Chondrocyte (in vitro differentiated cells): ENCODE measurements at places on chromosomes 5 and 9. TPM values are rescaled to one million over a fixed set of nuclear protein-coding genes. Genes with fewer than 3 reads are reported as not detected.

Gene HK3
- not detected in 3 replicates for total RNA-seq

Gene IL13
- not detected in 3 replicates for total RNA-seq

Gene HTR1A
- not detected in 3 replicates for total RNA-seq

Gene PRLR
- total RNA-seq = 0.05 to 0.19 TPM in 2 of 3 replicates, not detected in the other

GRCh38 chr5:179776411-179776938 is 17.3 kb upstream of the LTC4S start:
- DNase-seq = no peak

DNA sequence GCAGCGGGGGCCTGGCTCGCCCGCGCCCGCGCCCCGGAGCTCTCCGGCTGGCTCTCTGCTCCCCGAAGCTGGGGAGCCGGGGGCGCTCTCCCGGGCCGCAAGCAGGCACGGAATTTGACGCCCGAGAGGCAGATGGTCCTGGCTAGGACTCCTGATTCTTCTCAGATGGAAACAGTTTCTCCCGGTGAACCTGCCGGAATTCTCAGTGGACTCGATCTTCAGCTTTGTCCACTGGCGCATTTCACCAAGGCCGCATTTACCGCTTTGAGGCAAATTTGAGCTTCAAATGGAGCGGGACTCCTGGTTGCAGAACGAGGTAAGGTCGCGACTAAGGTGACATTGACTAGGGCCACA is 305.7 kb upstream of the KCNN2 start:
- DNase-seq = no peak

GRCh38 chr5:40654377-40654991 is 25.2 kb upstream of the PTGER4 start:
- no peak for DNase-seq

GRCh38 chr9:14908295-14909180 is 1.7 kb downstream of the FREM1 start:
- no peak for DNase-seq

DNA sequence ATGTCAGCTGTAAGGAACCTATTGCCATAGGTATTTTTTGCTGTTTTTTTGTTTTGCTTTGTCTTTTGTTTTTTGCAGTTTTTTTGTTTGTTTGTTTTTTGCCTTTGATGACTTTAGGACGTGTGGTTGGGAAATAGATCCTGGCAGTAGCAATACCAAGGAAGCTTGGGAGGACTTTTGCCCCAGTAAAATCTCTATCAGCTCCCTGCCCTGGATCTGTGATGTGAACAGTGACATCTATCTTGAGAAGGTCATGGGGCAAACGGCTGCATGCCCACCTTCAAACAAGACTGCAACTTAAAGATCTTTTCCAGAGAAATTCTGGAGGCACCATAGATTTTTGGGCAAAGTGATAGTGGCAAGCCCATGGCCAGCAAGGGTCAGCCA is 5.4 kb upstream of the ADRA1B start:
- no peak for DNase-seq

- no peak for DNase-seq
Observed at GRCh38 chr5:83937837-83938236, 217.2 kb upstream of the HAPLN1 start.

DNA sequence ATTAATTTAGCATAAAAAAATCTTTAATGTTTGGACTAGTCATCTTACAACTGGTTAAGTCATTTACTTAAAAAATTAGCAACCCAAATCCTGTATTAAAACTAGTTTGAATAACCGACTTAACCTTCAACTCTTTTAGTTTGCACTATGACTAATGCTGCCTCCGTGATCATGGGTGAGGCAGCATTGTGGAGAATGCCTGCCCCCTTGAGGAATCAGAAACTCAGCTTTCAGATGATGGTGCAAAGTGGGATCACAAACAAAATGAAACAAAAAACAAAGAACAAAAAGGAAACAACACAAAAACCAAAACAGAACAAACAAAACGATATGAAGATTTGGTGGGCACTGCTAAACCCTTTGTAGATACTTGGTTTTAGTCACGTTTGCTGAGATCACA is 127.0 kb upstream of the PALM2AKAP2 start:
- DNase-seq = no peak

- DNase-seq = no peak
Observed at GRCh38 chr9:3054017-3054586, 210.2 kb upstream of the PUM3 start.

- DNase-seq = no peak
Observed at GRCh38 chr9:95008151-95008771, 281.8 kb downstream of the AOPEP start.

GRCh38 chr9:113630386-113631136 is 167.0 kb downstream of the RGS3 start:
- DNase-seq = no peak

GRCh38 chr9:91428927-91429351 is 5.3 kb upstream of the NFIL3 start:
- no peak for DNase-seq

DNA sequence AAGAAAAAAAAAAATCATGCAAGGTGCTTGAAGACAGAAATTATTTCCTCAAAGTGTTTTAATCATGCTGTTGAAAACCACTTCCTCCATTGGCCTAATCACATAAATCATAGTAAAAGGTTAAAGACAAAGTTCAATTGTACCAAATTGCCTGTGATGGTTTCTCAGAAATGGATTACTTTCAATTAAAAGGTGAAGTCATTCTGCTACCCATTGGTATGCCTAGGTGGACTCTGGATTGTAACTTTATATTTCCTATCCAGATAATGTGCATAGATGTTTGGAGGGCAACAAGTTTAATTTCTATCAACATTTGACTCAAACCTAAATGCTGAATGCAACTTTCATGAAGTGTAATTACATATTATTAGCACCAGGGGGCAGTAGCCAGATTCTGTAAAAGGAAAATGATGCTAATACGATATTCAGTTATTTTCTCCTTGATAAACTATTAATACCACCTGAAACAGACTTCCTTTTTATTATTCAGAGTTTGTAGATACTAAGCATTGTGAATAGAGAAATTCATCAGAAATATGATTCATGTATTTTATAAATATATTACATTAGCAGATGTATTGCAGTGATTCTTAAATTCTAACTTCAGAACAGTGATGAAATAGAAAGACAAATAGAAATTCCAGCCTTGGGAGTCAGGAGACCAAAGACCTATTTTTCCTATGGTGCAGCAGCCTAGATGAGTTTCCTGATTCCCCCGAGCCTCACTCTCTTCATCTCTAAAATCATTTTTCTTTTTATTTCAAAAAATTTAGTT is 148.2 kb downstream of the CAAP1 start:
- DNase-seq = no peak

DNA sequence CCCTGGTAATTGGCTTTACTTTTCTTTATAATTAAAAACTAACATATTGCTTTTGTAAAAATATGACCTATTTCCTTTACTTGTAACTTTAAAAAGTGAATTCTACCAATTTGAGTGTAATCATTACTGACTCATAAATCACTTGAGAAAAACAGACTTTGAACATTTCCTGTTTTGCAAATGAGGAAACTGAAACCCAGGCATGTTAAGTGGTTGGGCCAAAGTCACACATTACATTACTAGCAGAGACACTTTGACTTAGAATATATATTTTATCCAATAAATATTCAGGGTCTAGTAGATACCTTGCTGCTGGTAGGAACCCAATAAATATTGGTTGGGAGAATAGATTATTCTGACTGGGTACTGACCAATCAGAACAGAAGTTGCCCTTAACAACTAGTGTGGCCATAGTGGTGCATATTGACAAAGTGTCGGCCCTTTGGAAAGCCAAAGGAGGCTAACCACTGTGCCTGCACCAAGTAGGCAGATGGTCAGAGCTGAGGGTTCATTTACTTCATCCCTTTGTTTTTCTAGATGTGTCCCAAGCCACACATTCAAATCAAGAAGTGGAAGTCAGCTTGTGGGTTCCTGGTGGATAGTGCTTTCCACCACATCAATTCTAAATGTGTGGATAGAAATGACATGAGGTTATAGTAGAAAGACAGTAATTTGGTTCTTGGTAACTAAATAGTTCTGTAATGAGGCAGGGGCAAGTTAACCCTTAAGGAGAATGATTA is 365.1 kb upstream of the RIOK2 start:
- no peak for DNase-seq

DNA sequence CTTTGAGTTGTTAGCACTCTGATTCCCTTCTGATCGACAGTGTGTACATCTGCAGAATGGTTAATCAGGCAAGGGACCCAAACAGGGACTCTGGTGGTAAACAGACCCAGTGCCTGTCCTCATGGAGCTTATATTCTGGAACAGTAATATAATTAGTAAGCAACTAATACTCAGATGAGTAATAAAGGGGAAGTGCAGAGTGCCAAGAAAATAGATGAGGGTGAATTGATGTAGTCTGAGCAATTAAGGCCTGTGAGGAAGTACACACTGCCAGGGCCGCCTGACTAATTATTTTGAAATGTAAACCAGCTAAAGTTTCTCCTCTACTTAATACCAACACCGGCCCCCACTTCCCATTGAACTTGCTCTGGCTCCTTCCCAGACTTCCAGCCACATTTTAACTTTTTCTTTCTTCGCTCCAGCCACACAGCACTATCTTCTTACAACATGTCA is 4.2 kb downstream of the DHX29 start:
- no peak for DNase-seq

DNA sequence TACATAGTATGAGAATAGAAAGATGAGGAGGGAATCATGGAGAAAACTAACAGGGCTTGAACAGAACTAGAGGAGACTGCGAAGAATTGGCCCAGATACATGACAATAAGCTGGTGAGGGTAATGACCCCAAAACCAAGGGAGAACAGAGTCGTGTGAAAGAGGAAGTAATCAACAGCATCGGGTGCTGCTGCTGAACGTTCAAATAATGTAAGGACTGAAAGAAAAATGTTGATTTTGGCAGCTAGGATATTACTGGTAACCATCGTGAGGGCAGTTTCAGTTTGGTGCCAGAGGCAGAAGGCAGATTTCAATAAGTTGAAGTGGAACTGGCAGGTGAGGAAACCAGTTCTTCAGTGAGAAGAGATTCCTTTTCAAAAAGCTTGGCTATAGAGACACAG is 66.8 kb upstream of the SMC2 start:
- no peak for DNase-seq
